Mucosa of gallbladder (tissue), 1 donor: ENCODE measurements at places on chromosomes 6 and 20.

GRCh38 chr6:1094306-1094705, 217.6 kb upstream of the FOXQ1 start:
- no peak for DNase-seq

DNA sequence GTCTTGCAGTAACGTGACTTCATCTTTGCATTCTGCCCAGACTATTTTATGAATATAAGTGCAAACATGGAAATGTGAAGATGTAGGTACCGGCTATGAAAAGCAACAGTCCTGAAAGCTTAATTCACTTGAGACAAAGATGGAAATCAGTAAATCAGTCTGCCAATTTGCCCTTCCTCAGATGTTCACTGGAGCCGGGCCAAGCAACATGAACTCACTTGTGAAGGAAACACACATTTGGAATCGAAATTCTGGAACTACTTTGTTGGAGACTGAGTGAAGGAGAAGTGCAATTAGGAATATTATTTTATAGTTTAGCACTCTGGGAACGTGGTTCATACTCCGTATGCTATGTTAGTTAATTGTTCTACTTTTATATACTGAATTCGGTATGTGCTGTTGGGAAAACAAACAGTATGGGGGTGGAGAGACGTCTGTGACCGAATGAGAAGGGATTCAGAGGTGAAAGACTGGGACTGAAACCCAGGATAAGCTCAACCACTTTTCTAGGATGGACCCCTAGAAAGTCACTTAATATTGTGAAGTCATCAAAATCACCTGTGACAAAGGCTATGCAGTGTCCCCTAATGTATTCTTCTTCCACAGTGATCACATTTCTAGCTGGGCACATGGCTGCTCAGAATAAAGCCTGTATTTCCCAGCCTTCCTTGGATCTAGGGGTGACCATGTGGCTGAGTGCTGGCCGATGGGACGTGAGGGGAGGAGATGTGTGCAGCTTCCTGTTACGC, 95.5 kb downstream of the PREX1 start:
- DNase-seq: no peak

DNA sequence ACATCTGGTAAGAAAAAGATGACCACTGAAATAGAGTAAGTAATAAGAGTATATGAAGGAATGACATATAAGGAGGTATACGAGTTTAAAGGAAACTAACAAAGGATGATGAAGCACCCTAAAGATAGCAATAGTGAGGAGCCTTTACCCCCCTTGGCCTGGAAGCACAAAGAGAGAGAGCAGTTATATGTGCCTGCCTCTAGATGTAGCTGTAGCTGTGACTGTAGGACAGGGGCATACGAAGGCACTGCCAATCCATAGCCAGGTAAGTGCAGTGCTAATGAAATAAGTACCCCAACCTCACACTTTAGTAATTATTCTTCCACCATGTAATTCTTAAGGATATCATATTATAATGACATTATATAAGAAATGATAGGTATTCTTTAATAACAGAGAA, 90.1 kb upstream of the FKBP1C start:
- DNase-seq: no peak

- DNase-seq: peak; percentile 31
These were observed 7.2 kb upstream of the FAM50B start for GRCh38 chr6:3841711-3842565.

- DNase-seq: no peak
These were observed 252.3 kb downstream of the BTBD9 start for GRCh38 chr6:38387461-38387860.

- DNase-seq: no peak
These were observed 31.3 kb upstream of the MYLIP start for GRCh38 chr6:16097382-16098171.

GRCh38 chr6:105909106-105909505, 177.0 kb upstream of the PRDM1 start:
- no peak for DNase-seq

DNA sequence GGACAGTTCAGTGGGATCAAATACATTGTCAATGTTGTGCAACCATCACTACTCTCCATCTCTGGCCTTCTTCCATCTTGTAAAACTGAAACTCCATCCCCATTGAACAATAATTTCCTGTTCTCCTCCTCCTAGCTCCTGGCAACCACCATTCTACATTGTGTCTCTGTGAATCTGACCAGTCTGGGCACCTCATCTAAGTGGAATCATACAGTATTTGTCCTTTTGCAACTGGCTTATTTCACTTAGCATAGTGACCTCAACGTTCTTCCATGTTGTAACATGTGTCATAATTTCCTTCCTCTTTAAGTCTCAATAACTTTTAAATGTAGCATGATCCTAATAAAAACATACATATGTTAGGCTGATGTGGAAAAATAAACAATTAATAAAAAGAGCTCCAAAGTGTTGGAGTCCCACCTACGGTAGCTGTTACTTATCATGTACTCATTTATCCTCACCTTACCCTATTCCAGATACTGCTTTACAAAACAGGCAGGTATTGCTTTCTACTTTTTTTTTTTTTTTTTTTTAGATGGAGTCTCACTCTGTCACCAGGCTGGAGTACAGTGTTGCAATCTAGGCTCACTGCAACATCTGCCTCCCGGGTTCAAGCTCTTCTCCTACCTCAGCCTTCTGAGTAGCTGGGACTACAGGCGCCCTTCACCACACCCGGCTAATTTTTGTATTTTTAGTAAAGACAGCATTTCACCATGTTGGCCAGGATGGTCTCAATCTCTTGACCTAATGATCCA, 91.9 kb downstream of the TNFAIP3 start:
- no peak for DNase-seq

- DNase-seq: no peak
These were observed 125.3 kb downstream of the REV3L start for GRCh38 chr6:111357705-111358104.

DNA sequence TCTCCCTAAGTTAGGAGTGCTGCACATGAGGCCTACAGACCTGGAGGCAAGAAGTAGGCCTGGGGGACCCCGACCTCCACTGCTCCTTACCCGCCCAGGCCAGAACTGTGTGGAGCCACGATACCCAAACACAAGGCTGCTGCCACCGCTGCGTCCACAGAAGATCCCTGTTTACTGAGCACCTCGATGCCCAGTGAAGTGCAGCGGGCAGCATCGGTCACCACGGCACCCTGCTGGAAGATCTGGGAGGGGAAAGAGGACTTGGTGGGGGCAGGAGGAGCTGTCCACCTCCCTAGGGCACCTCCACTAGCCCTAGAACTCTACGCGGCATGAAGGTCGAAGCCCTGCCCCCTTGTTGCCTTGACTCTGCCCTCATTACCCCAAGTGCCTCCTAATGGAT, 9.9 kb downstream of the GGT7 start:
- DNase-seq: no peak

DNA sequence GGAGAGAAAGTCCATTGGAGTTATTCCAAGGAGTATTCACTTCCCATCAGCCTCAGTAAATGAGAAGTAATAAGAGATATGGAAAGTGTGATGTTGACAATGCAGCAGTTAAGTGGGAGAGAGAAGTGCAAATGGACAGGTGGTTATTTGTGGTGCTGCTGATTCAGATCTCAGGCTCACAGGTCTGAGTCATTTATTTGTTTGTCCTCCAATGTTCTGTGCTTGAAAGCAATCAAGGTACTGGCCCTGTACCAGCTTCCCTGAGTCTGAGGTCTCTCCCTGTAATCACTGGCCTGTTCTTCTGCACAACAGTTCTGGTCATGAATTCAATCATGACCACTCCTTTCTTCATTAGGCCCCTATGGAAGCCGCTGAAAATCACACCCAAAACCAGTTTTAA, 827.7 kb downstream of the MAFB start:
- no peak for DNase-seq

- no peak for DNase-seq
These were observed 111.4 kb downstream of the PLEKHG1 start for GRCh38 chr6:150711061-150711460.

DNA sequence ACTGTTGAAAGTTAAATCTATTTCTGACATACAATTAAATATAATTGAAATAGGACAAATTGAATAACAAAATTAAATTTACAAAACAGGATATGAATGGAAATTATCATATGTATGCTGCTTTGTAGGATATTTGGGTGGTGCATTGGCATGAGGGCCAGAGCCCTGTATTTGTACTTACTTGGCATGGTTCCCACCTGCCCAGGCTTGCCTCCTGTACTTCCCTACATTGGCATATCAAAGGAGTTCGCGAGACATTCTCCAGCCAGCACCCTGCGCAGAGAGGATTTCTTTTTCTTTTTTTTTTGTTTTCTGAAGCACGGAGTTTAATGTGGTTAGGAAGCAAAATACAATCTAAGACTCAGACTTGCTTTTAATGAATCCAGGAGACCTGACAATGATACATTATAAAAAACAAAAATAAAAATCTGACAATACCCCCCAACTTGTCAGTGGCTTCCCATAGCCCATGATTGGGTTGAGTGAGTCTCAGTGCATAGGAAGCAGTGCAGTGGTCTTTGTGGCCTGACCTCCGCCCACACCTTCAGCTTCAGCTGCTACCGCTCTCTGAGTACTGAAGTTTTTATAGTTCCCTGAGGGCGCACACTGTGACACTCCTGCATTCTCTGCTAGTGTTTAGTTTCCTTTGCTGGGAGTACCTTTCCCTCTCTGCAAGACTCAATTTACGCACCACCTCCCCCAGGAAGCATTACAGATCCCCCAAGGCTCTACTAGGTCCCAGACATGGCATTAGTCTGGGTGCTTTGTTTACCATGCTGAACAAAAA, 440.8 kb downstream of the UTRN start:
- DNase-seq: no peak

DNA sequence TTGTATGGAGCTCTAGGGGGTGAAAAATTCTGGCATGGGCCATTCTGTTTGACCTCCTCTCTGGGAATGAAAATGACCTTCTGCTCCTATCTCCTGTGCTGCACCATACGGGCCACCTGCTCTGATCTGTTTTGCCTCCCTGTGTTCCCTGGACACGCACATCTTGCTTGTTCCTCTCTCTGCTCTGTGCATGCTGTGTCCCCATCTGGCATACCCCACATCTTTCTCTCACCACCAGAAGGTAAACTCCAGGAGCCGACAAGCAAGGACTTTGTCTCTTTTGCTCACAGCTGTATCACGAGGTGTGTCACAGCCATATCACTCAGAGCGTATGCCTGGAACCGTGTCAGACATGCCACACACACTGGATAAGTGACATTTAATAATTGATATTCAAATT, 208.4 kb upstream of the DTNBP1 start:
- peak; percentile 34 for DNase-seq

DNA sequence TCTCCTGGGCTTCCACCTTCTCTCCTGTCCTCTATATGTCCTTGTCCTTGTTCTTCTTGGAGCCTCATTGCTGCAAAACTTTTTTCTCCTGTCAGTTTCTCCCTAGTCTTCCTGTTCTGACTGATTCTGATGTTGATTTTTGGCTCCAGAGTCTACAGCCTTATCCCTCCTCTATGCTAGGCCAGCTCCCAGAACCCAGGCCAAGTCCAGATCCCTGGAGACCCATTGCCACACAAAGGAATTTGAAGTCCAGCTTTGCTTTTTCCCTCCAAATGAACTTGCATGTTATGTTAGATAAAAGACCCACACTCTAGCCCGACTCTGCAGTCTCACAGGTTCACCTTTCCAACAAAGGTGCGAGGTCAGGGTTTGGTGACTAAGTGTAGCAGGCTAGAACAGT, 203.1 kb downstream of the FNDC1 start:
- DNase-seq: no peak

- no peak for DNase-seq
These were observed 759.2 kb upstream of the ADGRB3 start for GRCh38 chr6:67875877-67876383.

DNA sequence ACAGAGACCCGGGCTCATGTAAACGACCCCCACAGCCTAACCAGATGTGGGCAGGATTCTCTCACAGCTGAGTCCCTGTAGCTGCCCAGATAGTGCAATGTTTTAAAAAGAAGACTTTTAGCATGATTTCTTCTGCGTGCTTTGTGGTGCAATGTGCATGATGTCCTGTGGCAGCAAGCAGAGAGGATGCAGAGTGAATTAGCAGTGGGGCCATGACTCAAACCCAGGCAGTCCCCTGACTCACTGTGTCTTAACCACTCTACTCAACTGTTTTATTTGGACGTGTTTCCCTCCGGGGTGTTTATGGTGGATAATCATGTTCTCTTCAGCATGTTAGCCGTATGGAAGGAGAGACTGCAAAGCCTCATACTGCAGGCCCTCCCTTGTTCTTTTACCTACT, 247.9 kb downstream of the SLC24A3 start:
- DNase-seq: no peak

DNA sequence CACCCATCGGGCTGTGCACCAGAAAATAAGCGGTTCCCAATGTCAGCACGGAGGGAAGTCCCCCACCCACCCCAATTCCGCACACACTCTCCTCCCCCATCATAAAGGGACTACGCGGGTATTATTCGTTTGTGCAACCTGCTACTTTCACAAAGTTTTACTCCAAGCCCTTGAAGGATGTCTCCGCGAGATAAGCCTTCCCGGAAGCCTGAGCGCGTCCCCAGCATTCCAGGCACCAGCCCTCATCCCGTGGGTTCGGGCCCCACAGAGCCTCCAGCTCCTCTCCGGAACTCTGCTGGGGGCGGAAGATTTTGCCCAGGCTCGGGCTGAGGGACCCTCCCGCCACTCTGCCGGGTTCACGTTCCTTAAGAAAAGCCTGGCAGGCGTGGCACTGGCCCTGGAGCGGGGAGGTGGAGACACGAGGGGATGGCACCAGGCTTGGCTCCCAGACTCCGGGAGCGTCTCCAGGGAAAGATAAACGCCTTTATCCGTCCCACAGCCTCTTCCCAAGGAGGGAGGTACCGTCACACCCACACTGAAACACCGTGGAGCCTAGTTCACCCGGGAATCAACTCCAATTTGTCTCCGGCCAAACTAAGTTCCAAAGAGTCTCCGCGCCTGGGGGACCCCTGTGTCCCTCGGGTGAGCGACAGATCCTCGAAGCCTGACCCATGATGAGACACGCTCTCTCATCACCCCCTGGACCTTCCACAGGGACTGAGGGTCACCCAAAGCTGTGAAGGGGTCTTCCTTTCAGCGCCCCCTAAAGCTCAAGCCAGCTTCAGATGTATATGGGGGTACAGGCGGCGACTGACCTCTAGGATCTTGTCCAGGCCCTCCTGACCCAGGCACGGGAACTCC, 934 bp downstream of the KCNK5 start:
- no peak for DNase-seq

GRCh38 chr6:22334778-22335177, 37.9 kb upstream of the PRL start:
- DNase-seq: no peak
